ENCODE measurements at places on chromosomes 4 and X.

DNA sequence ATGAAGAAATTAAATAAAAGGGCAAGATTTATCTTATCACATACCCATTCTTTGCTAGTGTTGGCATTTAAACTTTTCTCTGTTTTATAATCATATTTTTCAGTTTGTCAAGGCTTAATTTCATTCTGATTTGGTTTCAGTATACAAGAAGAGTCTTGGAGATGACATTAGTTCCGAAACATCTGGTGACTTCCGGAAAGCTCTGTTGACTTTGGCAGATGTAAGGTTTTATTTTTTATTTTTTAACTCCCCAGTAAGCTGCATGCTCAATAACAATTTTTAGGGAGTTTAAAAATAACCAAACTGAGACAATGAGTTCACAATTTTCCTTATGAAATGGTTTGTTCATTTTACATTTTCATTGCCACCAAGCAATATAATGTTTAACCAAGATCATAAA lies 39.8 kb downstream of the ANXA3 start:
- DNase-seq = no peak

- DNase-seq = peak; percentile 97
Measured at GRCh38 chr4:86359944-86360478, at the start of gene MAPK10. MAPK10 (minus strand) TSS chr4:86360053.

DNA sequence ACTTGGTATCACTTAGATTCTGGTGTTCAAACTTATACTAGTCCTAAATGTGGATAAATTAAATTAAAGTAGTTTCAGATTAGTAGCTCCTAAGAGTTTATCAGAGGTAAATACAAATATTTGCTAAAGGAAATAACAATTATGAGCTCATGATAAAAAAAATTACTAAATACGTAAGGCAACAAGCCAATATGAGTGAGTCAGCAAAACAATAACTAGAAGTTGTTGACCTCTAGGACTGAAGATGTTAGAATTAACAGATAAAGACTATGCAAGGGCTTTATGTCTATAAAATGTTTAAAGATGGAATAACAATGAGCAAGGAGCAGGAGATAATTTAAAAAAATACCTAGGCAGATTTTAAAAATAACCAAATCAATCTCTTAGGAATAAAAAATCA lies 195.8 kb downstream of the CLCN4 start:
- DNase-seq = no peak

GRCh38 chr4:8419222-8420041 lies 21.1 kb downstream of the ACOX3 start:
- no peak for DNase-seq

- no peak for DNase-seq
Measured at GRCh38 chr4:139858436-139859205, 193.0 kb downstream of the MGST2 start.

GRCh38 chr4:95267081-95267480 lies 281.7 kb downstream of the UNC5C start:
- no peak for DNase-seq
